ENCODE measurements at places on chromosomes 6 and 20.

DNA sequence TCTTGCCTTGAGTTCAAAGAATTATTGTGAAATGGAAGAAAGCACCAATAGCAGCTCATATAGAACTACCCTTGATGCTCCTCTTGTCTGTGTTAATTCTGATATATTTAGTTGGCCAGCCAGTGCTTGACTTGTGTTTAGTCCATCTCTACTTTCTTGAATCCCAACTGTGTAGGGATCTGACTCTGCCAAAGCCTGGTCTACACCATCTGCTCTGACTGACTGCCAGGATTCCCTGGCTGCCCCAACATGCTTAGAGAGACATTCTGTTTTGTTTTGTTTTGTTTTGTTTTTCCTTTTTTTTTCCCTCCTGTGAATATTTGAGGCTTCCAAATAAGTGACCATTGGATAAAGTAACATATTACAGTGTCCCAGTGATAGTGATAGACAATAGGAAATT, 953.7 kb upstream of the MANEA start:
- H3K36me3 ChIP-seq, result no peaks in the 10 kb centered on the region
- no peaks in the 10 kb centered on the region for H3K27me3 ChIP-seq
- H3K4me1 ChIP-seq, result no peaks in the 10 kb centered on the region
- DNase-seq, result no peak
- no peak overlapping the region for H3K4me3 ChIP-seq
- H3K27ac ChIP-seq, result no peak overlapping the region

DNA sequence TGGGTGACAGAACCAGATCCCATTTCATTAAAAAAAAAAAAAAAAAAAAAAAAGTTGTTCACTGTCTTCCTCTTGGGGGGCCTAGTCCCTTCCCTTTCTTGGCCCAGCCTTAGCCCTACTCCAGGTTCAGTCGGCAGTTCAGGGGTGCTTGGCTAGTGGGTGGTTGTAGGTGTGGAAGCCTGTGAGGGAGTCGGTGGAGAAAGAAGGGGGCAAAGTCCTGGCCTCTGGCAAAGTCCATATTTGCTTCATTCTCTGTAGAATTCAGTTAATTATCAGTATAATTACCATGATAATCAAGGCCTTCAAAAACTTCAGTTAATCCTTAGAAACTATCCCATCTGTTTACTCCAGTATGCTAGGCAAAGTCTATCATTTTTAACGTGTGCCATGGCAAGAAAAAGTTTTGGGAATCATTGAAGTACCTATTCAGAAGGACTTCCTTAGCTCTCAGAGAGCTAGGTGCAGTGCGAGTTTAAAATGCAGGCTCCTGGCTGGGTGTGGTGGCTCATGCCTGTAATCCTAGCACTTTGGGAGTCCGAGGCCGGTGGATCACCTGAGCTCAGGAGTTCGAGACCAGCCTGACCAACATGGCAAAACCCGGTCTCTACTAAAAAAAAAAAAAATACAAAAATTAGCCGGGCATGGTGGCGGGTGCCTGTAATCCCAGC, 205.7 kb upstream of the ARG1 start:
- no peak overlapping the region for H3K27ac ChIP-seq
- H3K4me1 ChIP-seq, result no peaks in the 10 kb centered on the region
- no peak overlapping the region for H3K4me3 ChIP-seq
- no peak for DNase-seq
- no peaks in the 10 kb centered on the region for H3K36me3 ChIP-seq
- peaks cover 11% of the 10 kb centered on the region for H3K27me3 ChIP-seq

- H3K4me1 ChIP-seq, result no peaks in the 10 kb centered on the region
- H3K36me3 ChIP-seq, result no peaks in the 10 kb centered on the region
- H3K4me3 ChIP-seq, result no peak overlapping the region
- H3K27me3 ChIP-seq, result no peaks in the 10 kb centered on the region
- no peak overlapping the region for H3K27ac ChIP-seq
These were observed 167.4 kb upstream of the THBS2 start for GRCh38 chr6:169420912-169421543.

GRCh38 chr6:25070547-25071366, 135.0 kb upstream of the RIPOR2 start:
- H3K27me3 ChIP-seq, result no peaks in the 10 kb centered on the region
- H3K36me3 ChIP-seq, result no peaks in the 10 kb centered on the region
- peak overlapping the region; percentile 0 for H3K27ac ChIP-seq
- DNase-seq, result peak; percentile 81

DNA sequence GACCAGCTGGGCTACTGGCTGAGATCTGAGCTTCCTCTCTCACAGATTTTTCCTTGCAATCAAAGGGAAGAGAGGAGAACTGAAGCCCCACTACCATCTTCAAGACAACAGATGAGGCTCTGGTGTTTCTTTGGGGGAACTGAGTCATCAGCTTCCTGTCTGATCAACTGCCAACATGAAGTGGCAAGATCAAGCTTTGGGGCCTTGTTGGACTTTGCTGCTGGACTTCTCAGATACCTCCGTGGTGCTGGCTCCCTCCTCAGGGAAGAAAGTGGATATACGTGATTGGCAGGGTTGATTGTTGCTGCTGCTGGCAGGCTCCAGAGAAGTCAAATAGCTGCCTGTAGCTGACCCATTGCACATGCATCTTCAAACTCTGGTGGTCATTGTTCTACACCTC, 3.6 kb upstream of the TOX2 start:
- DNase-seq, result peak; percentile 82
- no peak overlapping the region for H3K27ac ChIP-seq
- no peaks in the 10 kb centered on the region for H3K36me3 ChIP-seq
- H3K4me1 ChIP-seq, result peaks cover 4% of the 10 kb centered on the region
- H3K4me3 ChIP-seq, result no peak overlapping the region
- H3K27me3 ChIP-seq, result no peaks in the 10 kb centered on the region

Measured in IMR-90 (cell line).